ENCODE measurements at places on chromosomes 2 and 18.

GRCh38 chr18:21449367-21450290 lies 150.9 kb downstream of the ESCO1 start:
- DNase-seq = no peak

- DNase-seq = peak; percentile 55
These were observed 226.1 kb downstream of the VAPA start for GRCh38 chr18:10139783-10140410.

GRCh38 chr18:22098563-22098989 lies 70.8 kb upstream of the GATA6 start:
- no peak for DNase-seq

- no peak for DNase-seq
These were observed 70.6 kb upstream of the FOSL2 start for GRCh38 chr2:28322051-28322450.

- DNase-seq = no peak
These were observed 19.2 kb upstream of the GPR35 start for GRCh38 chr2:240605867-240606743.

DNA sequence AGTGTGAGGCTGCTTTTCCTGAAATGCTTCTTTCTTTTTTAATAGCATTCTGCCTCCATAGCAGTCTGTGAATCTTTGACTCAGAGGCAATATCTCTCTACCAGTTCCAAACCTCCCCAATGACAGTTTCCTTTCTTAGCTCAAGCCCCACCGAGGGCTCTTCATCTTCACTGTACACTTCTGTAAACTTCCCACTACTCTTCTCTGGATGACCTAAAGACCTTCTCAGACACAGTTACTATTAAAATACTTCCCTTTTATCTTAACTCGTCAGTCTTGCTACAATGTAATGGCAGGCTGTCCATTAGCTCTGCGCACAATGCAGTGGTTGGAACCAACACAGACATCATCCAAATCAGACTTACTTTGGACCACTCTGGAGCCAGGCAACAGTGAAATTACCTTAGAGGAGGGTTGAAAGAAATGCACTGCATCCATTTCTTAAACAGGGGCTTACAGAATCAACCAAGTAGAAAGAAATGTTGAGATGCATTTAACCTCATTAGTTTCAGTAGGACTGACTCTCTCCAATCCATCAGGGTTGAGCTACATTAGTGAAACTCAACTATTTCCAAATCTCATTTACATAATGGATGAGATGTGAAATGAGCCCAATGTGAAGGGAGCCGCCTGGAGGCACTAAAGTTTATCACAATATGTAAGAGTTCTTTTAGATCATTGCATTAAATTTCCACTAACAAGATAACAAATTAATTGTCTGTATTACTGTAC lies 343.8 kb downstream of the SETBP1 start:
- no peak for DNase-seq

- no peak for DNase-seq
These were observed 319.6 kb upstream of the REV1 start for GRCh38 chr2:99809259-99809900.

DNA sequence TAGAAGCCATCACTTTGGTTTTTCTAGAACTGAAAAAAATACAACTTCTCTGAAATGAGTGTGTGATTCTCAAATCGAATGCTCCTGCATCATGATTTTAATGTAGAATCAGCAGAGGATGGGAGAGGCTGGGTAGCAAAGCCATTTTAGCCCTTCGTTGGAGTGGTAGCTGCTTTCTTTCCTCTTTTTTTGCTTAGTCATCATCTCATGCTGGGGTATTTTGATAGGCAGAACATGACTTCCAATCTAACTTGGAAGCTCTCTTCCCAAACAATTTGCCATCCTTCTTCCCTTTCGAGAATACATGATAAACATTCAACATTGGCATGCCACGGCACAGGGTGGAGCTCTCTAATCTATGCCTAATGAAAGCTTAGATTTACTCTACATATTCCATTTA lies 311.2 kb upstream of the LRATD1 start:
- no peak for DNase-seq

GRCh38 chr2:152176113-152176714 lies 651 bp upstream of the STAM2 start:
- DNase-seq = no peak

- no peak for DNase-seq
These were observed 14.1 kb downstream of the SLC9A4 start for GRCh38 chr2:102486941-102487702.

GRCh38 chr2:61470965-61471904 lies at the start of gene USP34:
Gene USP34 (minus strand): TSS chr2:61471087. CDS start chr2:61470692, 395 bp downstream.
- DNase-seq = peak; percentile 91

DNA sequence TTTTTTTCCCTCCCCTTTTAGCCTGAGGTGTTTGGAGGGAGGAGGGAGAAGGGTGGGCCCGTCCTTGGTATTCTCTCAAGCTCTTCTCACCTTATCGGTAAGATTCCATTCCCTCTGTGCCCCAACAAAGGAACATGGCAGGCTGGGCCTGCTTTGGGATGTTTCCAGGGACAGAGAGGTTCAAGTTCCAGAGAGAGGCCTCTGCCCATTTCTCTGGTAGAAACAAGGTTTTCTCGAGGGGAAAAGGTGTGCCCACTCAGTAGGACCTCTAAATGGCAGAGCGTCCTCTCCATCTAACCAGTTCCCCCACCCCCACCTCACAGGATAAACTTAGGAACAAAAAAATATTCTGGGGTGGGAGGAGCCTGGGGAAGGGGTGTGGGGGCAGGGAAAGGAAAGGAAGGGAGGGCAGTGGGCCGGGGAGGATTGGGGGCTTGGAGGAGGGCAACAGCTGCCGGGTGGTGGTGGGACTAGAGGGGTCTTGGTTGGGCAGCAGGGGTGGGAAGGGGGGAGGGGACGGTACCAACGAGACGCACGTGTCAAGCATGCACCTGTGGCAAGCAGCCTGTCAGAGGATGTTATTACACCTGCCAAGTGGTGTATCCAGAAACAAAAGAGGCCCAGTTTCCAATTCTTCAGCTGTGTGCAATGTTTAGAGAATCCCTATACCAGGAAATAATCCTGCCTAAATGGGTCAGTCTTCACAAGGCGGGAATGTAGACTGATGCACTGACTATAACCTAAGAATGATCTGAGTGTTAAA lies 2.1 kb downstream of the PCBP1 start:
- no peak for DNase-seq

GRCh38 chr2:105129722-105130232 lies 91.9 kb downstream of the MRPS9 start:
- DNase-seq = no peak

DNA sequence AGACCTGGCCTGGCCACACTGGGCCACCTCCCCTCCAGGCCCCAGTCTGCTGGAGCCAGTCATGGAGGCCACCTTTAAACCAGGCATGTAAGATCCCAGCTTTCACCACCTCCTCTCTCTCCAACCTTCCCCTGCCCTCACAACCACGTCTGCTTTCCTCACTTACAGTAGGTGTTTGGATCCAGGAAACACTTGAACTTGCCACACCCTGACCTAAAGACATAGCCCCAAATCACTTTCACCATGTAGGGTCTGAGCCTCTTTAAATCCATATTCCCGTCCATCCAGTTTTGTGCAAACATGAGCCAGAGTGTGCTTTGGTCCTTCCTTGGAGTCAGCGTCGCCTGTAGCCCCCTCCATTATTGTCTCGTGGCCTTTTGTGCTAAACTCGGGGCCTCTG lies 66.8 kb downstream of the NRP2 start:
- no peak for DNase-seq

DNA sequence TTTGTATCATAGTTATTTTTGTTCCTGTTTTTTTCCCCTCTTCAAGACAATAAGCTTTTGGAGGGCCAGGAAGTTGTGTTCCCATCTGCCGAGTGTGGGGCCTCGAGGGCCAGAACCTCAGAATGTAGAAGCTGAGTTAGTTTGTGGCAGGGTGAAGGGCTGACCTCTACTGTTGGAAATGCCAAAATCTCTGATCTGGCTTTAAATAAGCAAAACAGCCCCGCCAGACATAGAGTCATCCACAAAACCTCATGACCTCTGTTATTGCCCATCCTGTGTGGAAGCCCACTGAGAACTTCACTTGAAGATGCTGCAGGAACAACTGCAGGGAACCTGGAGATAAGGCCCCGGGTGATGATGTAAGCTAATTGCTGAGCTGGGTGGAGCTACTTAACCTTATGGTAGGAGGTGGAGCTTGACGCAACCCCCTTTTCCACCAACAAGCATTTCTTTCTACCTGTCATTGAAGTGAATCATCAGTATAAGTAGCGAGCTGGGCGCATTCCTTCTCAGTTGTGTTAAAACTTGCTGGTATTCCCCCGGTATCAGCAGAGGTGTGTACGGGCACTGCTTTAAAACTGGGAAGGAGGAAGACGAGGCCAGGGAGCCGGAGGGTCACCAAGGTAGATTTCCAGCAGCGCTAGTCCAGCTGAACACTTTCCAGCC lies 177.2 kb downstream of the NEDD4L start:
- no peak for DNase-seq

DNA sequence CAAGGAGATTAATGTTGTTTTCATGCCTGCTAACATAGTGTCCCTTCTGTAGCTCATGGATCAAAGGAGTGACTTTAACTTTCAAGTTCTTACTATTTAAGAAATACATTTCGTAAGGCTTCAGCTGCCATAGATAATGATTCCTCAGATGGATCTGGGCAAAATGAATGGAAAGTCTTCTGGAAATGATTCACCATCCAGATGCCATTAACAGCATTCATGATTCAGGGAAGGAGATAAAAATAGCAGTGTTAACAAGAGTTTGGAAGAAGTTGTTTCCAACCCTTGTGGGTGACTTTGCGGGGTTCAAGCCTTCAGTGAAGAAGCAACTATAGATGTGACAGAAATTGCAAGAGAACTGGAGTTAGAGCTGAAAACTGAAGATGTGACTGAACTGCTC lies 17.0 kb downstream of the VRK2 start:
- DNase-seq = peak; percentile 42

GRCh38 chr18:22055466-22056238 lies 113.7 kb upstream of the GATA6 start:
- no peak for DNase-seq

GRCh38 chr18:43539862-43540261 lies 262.6 kb upstream of the SYT4 start:
- no peak for DNase-seq
